ENCODE measurements at places on chromosomes 4 and X.

- no peak for DNase-seq
Observed at GRCh38 chrX:135463937-135464336, 42.2 kb downstream of the SMIM10L2A start.

- no peak for DNase-seq
Observed at GRCh38 chrX:270848-271367, 10.3 kb upstream of the PLCXD1 start.

- no peak for DNase-seq
Observed at GRCh38 chr4:110075083-110075738, 123.2 kb downstream of the ELOVL6 start.

DNA sequence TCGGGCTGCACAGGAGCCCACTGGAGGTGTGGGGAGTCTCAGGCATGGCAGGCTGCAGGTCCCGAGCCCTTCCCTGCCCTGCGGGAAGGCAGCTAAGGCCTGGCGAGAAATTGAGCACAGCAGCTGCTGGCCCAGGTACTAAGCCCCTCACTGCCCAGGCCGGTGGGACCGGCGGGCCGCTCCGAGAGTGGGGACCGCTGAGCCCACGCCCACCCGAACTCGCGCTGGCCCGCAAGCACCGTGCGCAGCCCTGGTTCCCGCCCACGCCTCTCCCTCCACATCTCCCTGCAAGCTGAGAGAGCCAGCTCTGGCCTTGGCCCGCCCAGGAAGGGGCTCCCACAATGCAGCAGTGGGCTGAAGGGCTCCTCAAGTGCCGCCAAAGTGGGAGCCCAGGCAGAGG lies 82.0 kb upstream of the NEIL3 start:
- no peak for DNase-seq

DNA sequence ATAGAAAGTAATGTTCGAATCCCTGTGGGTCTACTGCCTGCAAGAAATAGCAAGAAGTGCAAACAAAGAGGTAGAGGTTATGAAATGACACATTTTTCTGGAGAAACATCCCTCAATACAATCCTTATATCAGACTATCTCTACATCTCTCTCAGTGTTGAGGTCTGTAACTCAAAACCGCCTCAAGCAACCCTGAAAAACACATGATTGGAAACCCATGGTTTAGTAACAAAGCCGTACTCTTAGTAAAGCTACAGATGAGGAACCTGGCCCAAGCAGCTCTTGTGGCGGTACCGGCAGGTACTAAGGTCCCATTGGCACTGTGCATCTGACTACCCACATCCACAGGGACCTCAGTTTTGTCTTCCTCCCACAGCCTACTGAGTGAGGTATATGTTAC lies 53.9 kb downstream of the IRF2 start:
- no peak for DNase-seq

GRCh38 chrX:10518073-10518472 lies 102.3 kb downstream of the MID1 start:
- DNase-seq = no peak

DNA sequence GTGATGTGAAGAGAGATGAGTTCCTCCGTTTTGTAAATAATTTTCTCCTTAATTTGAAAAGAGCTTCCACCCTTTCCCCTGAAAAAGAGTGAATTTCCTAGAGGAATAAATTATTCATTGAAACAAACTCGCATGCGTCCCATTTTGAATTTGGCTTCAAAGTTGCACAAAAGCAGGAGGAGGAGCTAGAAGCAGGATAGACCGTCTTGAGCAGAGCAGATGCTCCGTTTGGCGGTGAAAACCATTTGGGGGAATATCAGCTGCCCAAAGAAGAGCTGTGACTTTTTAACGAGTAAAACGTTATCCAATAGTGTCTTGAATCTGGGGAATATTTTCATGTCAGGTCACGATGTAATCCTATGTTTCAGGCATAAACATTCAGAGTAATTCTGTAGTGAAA lies 42.0 kb downstream of the FAM149A start:
- no peak for DNase-seq

DNA sequence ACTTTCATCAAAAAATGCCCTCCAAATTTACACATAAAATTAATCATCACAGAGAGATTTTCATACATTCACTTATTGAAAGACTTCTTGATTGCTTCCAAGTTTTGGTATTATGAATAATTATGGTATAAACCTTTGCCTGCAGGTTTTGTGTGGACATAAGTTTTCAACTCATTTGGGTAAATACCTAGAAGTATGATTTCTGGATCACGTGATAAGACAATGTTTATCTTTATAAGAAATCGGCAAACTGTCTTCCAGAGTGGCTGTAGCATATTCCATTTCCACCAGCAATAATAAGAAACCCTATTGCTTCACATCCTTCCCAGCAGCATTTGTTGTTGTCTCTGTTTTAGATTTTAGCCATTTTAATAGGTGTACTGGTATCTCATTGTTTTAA lies 1507.0 kb upstream of the IGFBP7 start:
- DNase-seq = no peak

DNA sequence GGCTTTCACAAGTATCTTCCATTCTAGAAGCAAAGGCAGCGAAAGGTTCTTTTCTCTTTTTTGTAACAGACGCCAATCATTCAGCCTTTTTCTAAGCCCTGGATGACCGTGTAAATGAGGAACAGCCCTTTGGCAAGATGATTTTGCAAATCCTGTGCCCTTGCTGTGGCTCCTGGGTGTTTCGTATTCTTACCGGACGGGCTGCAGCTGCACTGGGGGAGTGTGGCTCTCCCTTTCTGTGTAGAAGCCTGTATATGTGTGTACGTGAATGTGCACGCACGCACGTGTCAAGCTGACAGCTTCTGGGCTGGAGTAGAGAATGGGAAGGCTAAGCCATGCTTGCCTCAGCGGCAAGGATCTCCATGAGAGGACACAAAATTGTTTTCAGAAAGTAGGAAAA lies 8.2 kb downstream of the GRPEL1 start:
- DNase-seq = no peak

DNA sequence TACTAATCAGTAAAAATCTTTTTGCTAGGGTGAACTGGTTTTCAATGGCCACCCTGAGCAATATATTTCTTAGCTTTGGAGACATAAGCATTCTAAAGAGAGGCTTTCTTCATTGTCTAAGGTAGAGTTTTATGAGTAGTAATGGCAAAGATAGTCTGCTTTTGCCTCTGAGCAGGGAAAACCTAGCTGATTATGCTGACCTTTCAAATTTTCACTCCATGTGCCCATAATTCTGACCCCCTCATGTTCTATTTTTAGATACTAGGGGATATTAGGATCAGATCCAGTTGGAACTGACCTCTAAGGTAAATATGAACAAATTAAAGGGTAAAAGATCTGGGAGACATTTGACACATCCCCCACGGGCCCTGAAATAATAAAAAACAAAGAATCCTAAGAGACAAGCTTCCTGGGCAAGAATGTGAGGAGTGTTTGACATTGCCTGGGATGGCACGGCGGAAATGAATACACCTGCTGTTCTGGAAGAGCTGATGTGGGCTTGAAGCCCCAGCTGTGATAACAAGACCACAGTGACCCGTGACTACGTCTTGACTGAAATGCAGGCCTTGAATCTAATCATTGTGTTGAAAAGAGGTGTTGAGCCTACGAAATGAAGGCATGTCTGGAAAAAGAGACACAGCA lies 392.1 kb upstream of the FRG1 start:
- DNase-seq = no peak

- no peak for DNase-seq
Observed at GRCh38 chr4:173793937-173794510, 264.0 kb upstream of the HAND2 start.

DNA sequence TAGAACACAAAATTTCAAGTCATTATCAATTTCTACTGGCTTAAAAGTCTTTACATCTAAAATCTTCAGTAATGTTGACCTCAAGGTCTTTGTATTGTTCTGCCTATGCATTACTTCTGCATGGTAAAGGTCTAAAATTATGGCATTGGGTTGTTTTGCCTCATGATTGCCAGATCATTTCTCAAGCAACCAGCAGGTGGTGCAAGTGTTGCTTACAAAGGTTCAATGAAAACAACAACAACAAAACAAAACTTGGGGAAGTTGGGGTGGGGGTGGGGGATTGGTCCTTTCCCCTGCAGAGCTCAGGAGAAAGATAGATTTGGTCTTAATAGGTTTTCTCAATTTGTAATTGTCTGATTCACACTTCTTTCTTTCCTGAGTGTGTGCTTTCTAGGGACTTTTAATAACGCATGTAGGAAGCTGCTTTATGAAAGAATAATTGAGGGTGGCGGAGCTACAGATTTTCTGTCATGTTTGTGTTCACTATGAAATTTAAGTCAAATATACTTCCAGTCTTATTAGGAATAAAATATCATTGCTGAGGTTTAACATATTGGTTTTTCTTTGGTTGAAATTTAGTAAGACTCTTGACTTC lies 145.1 kb downstream of the COL4A5 start:
- no peak for DNase-seq

GRCh38 chr4:156781852-156782251 lies 189.7 kb downstream of the PDGFC start:
- no peak for DNase-seq

DNA sequence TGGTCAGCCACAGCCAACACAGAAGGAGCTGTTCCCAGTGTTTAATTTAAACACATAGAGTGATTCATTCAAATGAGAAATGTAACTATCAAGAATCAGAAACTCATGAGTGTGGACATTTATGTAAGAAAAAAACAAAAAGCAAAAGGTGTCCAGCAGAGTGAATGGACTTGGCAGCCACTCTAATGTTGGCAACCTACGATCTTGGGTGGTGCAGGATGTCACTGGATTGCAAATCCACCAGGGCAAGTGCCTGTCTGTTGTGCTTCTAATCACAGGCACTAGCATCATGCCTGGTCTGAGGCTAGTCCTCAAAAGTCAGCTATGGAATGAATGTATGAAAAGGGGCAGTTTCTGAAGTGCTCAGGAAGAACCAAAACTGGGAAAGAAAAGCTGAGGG lies 277.7 kb upstream of the CLNK start:
- no peak for DNase-seq

GRCh38 chr4:5079581-5079980 lies 28.3 kb downstream of the STK32B start:
- no peak for DNase-seq

GRCh38 chrX:131271274-131271673 lies 17.8 kb downstream of the IGSF1 start:
- no peak for DNase-seq

GRCh38 chr4:187128222-187128621 lies 404.6 kb upstream of the FAT1 start:
- no peak for DNase-seq

DNA sequence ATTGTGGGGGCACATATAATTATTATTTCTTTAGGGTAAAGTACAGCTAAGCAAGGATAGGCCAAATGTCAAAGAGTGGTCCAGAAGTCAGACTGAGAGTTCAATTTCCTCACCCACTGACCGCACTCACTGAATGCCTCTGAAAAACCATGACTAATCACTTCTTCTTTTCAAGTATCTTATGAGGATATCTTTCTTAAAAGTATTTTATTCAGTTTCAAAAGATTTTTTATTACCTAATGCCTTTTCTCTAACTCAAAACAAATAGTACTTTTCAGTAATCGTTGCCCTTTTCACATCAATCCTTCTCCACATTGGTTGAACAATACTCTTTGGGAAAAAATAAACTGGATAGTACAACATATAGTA lies 61.7 kb upstream of the CAMK2D start:
- DNase-seq = no peak

GRCh38 chrX:120456973-120457372 lies 12.1 kb downstream of the LAMP2 start:
- DNase-seq = no peak

DNA sequence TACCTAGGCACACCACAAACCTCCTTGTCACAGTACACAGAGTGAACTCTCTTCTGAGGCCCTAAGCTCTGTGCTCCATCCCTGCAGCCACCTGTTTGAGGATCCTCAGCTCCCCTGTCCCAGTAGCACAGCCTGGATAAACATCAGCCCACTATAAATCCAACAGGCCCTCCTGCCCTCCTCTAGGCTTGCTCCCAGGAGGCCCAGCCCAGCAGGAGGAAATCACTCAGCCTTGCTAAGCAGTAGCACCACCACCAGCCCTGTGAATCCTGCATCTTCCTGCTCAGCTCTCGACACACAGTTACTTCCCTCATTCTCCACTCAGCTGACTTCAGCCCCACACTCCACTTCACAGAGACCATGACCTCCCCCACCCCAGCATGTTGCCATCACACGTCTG lies 273.9 kb downstream of the BCOR start:
- no peak for DNase-seq

DNA sequence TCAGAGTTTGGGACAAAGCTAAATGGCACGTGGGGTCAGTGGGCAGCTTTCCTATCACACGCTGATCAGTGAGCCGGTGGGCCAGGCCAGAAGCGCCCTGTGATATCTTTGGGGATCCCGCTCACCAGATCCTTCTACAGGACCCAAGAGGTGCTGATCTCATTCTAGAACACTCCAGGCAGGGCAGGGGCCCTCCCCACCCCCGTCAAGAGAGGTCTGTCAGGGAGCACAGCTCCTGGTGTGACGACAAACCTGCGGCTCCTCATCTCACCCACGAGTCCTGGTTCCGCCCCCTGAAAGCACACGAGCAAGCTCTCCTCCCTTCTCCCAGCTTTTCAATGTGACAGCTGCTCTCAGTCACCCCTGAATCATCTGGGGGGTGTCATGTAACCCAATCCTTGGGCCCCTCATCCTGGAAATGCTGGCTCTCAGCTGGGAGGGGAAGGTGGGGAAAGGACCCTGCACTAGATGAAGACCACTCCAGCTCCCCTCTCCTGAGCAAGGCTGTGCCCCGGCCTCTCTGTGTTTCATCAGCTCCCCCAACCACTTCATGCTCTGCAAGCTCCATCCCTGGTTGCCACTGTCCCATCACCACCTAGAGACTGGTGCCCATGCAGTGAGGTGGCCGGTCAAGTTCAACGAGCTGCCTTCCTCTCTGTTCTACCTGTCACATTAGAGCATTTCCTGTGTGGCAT lies 4.6 kb downstream of the HCFC1 start:
- peak; percentile 49 for DNase-seq

- DNase-seq = no peak
Observed at GRCh38 chr4:139619644-139620043, 46.0 kb upstream of the MGST2 start.

- DNase-seq = no peak
Observed at GRCh38 chr4:140000232-140000631, 153.8 kb downstream of the MAML3 start.

GRCh38 chr4:159823743-159824142 lies 720.9 kb downstream of the RAPGEF2 start:
- DNase-seq = no peak

- no peak for DNase-seq
Observed at GRCh38 chrX:113747274-113747973, 836.5 kb upstream of the HTR2C start.

- DNase-seq = no peak
Observed at GRCh38 chr4:48681856-48682255, 98.2 kb downstream of the FRYL start.

GRCh38 chrX:53004038-53004437 lies 44.6 kb upstream of the GPR173 start:
- no peak for DNase-seq

Measured in activated naive CD8-positive, alpha-beta T cell treated with anti-CD3 and anti-CD28 coated beads for 36 hours (primary cell).